ENCODE measurements at places on chromosomes 2 and 18.

DNA sequence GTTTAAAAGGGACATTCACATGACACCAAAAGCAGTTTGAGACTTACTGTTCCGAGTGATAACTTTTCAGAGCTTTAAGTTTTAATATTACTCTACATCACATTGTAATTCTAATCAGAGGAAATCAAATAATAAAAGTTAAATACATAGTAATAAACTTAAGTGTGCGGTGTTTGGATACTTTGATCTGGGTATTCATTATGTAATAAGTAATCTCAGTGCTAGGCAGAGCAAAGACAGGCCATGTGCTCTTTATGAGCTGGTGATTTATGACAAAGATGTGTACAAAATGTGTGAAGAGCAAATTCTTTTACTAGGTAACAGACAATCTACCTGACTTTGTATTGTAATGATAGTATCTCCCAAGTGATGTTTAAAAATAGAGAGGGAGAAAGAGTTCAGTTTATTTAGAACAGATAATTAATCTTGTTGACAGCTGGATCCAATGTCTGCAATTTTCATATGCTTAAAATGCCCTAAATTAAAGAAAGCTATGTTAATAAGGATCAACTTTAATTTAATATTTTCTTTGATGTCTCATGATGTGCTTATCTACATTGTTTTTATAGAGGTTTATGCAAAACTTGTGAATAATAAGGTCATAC, 4.4 kb downstream of the CFAP221 start:
- no peak for DNase-seq

- DNase-seq, result no peak
Observed at GRCh38 chr2:207317378-207317984, 151.7 kb upstream of the KLF7 start.

DNA sequence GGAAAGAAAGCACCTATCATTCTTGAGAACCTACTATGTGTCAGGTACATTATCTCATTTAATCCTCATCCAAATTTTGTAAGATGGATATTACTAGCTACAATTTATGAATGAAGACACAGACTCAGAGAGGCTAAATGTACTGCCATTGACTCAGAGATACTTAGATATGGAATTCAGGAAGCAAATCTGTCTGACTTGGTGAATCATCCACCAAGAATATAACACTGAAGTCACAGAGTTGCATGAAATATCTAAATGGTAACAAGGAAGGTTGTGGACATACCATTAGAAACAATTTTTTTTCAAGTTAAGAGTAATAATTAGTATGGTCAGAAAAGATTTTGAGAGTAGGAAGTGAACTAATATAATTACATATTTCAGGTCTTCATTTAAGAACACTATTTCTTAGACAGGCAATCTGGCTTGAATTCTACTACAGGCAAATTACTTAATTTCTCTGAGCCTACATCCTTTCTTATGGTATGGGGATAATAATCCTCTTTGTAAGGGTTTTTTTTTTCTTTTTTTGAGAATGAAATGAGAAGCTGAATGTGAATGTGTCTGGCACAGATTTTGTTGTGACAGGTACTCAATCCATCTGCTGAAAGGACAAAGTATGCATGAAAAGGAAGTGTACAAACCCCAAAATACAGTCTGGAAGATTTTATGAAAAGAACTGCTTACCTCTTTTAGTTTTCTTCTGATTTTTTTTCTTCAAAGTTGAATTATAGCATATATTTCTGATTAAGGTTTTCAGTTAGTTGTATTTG, 14.8 kb upstream of the C2orf66 start:
- DNase-seq, result peak; percentile 12

DNA sequence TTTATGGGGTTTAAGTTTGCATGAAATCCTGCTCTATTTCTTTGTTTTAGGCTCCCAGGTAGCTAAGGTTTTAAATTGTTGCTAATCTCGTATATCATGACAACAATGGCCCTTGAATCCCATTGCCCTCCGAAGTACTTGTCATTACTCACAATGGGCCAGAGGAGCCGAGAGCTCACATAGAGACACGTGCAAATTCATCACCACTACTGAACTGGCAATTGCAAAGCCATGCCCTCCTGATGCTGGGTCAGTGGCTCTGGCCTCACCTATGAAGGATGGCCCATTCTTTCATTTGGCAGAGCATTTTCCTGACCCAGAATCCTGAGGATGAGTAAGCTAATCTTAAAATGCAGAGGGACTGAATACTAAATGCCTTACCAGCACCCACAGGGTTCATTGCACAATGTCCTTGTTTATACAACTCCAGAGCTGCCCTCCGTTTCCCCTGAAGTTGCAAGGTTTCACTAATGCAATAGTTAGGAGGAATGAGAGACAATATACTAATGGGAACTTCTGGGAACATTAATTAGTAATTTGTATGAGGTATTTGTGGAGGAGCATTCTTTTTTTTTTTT, 71.6 kb upstream of the GAREM1 start:
- no peak for DNase-seq

GRCh38 chr18:75072672-75073371, 136.1 kb downstream of the PTGR3 start:
- DNase-seq, result no peak

GRCh38 chr2:205924676-205925075, 161.3 kb downstream of the INO80D start:
- DNase-seq, result no peak

DNA sequence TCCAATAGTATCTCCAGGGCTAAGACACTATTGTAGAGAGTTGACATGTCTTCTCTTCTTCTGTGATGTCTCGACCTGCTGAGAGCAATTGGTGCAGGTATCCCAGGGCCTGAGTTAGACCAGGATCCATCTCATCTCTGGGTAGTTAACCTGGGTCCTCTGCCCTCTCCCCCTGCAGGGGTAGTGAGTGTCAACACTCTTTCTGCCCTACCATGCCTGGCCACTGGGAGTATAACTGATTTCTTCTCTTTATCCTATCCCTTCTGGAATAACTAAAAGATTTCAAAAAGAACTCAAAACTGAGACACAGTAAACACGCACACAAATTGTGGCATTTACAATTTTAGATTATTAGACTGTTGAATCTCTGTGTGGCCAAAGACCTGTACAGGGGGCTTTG, 20.8 kb upstream of the SIX3 start:
- DNase-seq, result no peak
